ENCODE measurements at places on chromosomes 2 and 18. TPM values are rescaled to one million over a fixed set of nuclear protein-coding genes. Genes with fewer than 3 reads are reported as not detected.

GRCh38 chr2:50368361-50368760 is 663.6 kb downstream of the NRXN1 start:
- no peaks in the 10 kb centered on the region for H3K36me3 ChIP-seq
- no peaks in the 10 kb centered on the region for H3K27me3 ChIP-seq
- no peak for DNase-seq
- H3K27ac ChIP-seq, result no peak overlapping the region
- H3K4me3 ChIP-seq, result no peak overlapping the region

GRCh38 chr2:150971910-150972309 is 289.8 kb downstream of the RBM43 start:
- no peaks in the 10 kb centered on the region for H3K36me3 ChIP-seq
- H3K27me3 ChIP-seq, result no peaks in the 10 kb centered on the region
- no peak overlapping the region for H3K27ac ChIP-seq
- DNase-seq, result no peak

- H3K4me1 ChIP-seq, result no peaks in the 10 kb centered on the region
- no peak overlapping the region for H3K27ac ChIP-seq
- H3K36me3 ChIP-seq, result no peaks in the 10 kb centered on the region
- no peak for DNase-seq
- H3K27me3 ChIP-seq, result peaks cover 4% of the 10 kb centered on the region
These were observed 148.8 kb upstream of the SRD5A2 start for GRCh38 chr2:31729442-31730092.

DNA sequence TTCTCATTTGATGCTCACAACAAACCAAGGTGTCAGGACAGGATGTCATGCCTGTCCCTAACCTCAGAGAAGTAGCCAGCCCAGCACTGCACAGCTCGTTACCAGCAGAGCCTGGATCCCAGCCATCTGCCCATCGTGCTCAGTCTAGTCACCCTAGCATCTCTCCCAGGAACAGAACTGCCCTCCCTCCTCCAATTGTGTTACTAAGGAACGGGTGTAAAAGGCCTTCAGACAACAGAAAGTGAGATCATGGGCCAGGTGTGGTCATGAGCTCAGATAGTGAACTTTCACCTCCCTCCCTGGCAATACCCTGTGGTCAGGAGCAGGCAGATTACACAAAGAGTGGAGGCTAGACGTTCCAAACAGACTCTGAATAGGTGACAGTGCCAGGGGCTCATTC is 111.8 kb upstream of the PPP1CB start:
- no peaks in the 10 kb centered on the region for H3K27me3 ChIP-seq
- no peak overlapping the region for H3K4me3 ChIP-seq
- no peak for DNase-seq
- H3K4me1 ChIP-seq, result peaks cover 22% of the 10 kb centered on the region
- no peaks in the 10 kb centered on the region for H3K36me3 ChIP-seq
- peak overlapping the region; percentile 54 for H3K27ac ChIP-seq

The FAM110C gene
- 0.78 TPM for total RNA-seq

The THSD7B gene
- not detected for total RNA-seq

The FOSL2 gene
- total RNA-seq, result 54.9 TPM

The DOK1 gene
- total RNA-seq, result 40.8 TPM
